ENCODE measurements at places on chromosomes 7 and 10.

- no peak for DNase-seq
Measured at GRCh38 chr7:20783700-20784387, 2.8 kb downstream of the SP8 start.

DNA sequence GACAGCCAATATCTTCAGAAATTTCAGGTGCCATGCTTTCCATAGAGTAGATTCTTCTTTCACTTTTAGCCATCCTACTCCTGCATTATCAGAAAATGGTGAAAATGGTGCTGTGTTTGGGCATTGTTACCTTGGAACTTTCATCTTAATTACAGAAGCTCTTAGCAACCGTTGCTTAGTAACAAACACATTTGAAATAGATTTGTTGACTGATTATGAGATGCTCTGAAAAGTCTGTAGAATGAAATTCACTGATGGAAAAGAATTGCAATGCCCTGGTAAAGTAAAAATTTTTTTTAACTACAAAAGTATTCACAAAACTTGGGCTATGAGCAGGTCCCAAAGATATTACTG lies 249.3 kb upstream of the NEBL start:
- no peak for DNase-seq

DNA sequence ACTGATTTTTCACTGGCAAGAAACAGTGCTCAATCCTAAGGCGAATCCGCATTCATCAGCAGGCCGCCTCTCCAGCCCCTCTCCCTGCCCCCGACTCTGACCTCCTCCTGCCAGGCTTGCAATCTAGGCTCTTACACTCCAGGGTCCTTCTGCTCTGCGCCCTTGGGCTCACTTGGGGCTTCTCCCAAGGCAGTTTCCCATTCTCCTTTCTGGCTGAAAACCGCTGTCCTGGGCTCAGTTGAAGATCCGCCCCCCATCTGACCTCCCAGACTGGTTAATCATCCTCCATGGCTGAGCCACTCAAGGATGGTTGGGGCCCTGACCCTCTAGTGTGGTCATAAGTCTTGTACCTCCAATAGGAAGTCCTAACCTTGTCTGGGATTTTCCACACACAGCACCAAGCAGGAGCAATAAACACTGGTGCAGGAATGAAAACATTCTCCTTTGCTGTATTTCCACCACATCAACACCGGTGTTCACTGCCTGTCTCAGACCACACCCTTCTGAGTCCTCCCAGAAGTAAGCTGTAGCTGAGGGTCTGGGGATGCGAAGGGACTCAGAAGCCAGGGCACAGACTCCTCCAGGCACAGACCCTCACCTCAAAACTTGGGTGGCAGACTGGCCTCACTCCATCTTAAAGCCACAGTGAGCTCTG lies 42.4 kb downstream of the TNS3 start:
- no peak for DNase-seq

DNA sequence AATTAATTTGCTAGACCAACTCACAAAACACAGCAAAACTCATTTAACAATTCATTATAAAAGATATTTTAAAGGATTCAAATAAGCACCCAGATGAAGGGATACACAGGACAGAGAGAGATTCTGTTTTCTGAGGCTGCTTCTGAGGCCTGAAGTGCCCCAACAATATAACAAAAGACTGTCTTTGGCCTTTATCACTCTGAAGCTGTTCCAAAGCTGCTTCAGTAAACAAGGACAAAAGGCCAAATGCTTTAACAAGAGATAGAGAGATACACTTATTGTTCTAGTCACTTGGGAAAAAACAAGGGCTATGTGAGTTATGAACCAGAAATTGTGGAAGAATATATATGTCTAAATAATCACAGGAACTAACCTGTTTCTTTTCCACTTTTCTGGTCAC lies 223.7 kb downstream of the CXCL12 start:
- DNase-seq, result no peak

DNA sequence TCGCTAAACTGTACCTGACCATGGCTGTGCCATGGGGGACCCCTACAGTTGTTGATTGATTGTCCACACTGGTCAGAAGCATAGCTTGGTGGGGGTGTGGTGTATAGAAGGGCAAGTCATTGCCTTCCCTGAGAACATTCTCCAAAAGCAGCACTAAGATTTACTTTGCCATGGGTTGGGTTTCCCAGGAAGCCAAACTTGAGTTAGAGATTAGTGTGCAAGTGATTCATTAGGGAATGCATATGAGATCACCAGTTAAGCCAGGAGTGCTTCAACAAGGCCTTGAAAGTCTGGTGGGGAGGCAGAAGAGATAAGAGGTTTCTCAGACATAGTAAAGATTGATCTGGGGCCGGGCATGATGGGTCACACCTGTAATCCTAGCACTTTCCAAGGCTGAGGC lies 21.4 kb upstream of the TPST1 start:
- no peak for DNase-seq

Measured in G401 (cell line).